Lung (tissue), 17 donors: ENCODE measurements at places on chromosomes 2 and 18. TPM values are rescaled to one million over a fixed set of nuclear protein-coding genes. Genes with fewer than 3 reads are reported as not detected.

Gene KCNE4
- polyA plus RNA-seq = 0.79 TPM

Gene GRP
- 9.6 TPM for polyA plus RNA-seq

- no peak for DNase-seq
These were observed 10.6 kb upstream of the MAT2A start for GRCh38 chr2:85528355-85528754.

Gene CIB4
- not detected for polyA plus RNA-seq

DNA sequence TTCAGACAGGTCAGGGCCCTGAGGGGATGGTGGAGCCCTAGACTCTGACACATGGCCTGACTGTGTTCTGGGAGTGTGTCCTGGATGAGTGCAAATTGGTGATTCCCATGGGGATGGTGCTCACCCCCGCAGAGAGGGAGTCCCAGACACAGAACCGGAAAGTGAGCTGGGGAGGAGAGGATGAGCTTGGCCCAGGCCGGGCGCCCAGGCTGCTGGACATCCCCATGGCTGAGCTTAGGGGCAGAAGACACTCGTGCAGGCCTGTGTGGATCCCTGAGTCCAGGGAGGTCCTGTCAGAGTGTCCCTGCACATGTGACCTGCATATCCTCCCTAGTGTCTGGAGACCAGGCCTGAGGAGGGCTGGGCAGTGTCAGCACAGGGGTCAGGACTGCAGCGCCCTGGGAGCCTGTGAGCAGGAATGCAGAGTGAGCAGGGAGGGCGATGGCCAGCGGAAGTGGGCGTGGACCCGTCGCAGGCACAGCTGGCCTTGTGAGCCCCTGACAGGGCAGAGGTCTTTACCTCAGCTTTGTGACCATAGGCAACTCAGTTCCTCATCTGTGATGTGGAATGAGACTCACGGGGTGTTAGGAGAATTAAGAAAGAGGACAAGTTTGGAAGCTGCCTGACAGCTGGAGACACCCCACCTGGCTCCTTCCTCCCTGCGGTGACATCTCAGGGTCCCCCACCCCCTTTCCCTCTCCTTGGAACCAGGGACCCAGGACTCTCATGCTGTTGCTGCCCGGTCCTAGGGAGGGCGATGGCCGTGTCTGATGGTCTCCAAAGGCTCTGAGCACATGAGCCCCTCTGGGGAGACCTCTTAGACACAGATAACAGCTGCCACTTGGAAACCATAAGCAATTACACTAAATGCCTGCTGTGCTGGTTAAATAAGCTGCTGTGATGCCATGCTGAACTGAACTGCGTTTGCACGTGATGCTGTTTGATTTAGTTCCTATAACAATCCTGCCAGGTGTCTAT is 62.6 kb upstream of the HS6ST1 start:
- peak; percentile 49 for DNase-seq

GRCh38 chr2:5067816-5068215 is 624.4 kb upstream of the SOX11 start:
- DNase-seq = no peak

Gene PTPN2
- 51.0 TPM for polyA plus RNA-seq

DNA sequence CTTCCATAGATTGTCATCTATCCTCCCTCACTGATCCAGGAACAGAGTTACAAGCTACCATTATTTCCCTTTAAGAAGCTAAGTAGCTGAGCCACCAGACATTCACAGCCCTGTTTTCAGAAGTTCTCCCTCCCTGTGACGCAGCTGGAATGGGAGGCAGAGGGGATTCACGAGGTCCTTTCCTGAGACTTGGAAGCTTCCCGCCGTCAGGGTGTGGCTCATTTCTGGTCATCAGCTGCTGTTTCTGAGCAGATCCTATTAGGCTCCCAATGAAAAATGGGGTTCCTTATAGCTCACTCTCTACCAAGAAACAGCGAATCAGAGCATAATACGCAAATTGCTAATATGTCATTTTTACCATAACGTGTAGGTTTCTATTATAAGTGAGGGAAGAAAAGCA is 559.3 kb upstream of the ID2 start:
- no peak for DNase-seq

DNA sequence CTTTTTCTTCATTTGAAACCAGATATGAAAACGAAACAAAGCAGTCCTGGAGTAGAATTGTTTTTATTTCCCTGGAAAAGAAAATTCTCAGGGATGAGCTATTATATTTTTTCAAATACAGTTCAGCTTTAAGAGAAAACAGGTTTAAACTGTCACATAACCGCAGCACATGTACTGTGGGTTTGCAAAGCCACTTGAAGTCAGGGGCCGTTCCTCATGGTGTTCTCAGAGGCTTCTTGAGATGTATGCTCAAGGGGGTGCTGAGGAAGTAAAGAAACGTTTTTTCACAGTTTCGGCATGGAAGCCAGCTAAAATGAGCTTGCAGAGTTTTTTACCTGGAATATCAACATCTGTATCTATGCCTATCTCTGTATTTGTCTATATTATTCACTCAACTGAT is 225.3 kb downstream of the MC4R start:
- DNase-seq = peak; percentile 67

- peak; percentile 85 for DNase-seq
These were observed 36.1 kb upstream of the MRPL33 start for GRCh38 chr2:27735263-27735904.

Gene ACMSD
- 0.14 TPM for polyA plus RNA-seq

DNA sequence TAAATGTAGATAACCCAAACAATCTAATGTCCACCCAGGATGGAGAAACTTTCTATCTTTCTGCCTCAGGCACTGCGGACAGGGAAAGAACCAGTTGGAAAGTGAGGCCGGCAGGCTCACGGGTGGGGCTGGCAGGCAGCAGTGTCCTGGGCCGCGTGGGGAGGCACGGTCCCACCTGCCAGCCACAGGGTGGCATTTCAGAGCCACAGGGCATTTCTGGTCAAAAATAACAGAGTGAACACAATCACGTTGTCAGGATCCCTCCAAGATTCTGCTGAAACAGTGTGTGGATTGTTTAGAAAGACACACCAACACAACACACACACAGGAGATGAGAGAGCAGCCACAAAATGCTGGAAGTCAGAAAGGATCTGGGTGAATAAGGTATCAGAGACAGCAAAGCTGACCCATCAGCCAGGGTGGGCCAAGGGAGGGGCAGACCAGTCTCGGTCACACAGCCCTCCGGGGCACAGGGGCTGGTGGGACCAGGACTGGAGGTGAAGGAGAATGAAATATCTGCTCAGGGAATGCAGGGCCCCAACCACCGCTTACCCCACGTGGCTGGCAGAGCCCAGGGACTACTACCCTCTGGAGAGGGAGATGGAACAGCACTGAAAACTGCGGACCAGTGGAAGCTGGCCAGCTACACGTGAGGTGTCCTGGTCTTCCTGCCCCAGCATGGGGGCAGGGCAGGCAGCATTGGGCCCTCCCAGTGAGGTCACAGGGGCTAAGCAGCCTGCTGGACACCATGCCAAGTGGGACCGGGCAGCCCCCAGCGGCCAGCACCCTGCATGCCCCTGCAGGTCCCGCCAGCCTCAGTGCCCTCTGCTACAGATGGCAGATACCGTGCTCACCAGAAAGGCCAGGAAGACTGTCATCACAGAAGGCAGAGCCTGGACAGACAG is 173.9 kb downstream of the HDAC4 start:
- DNase-seq = no peak

DNA sequence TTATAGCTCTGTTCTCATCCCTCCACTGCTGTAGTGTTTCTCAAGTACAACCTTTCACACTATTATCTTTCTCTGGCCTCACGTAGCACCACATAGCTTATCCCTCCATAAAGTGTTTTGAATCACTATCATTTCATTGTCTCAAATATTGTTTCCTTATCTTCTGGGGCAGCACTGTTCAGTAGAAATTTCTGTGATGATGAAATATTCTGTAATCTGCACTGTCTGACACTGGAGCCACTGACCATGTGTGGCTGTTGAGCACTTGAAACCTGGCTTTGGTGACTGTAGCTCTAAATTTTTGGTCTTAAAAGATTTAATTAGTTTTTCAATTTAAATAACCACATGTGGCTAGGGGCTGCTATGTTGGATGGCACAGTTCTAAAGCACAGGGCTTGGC is 78.9 kb downstream of the CPS1 start:
- DNase-seq = no peak

- no peak for DNase-seq
These were observed 423.2 kb upstream of the NRP2 start for GRCh38 chr2:205259121-205259520.

DNA sequence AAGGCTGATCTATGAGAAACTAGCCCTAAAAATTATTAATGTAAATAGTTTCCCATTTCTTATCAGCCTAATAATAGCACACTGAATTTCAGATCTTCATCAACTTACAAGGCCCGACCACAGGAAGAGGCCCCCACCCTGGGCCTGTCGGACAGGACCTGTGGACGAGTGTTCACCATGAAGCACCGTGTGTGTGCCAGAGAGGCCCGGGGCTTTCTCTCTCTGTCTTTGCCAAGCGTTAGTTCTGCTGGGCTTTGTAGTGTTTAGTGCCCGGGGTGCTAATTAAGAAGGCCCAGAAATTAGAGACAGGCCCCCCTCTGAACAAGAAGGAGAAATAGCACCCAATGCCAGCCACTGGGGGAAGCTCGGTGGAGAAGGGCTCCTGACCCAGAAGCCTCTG is 265.7 kb downstream of the TWIST2 start:
- DNase-seq = no peak

DNA sequence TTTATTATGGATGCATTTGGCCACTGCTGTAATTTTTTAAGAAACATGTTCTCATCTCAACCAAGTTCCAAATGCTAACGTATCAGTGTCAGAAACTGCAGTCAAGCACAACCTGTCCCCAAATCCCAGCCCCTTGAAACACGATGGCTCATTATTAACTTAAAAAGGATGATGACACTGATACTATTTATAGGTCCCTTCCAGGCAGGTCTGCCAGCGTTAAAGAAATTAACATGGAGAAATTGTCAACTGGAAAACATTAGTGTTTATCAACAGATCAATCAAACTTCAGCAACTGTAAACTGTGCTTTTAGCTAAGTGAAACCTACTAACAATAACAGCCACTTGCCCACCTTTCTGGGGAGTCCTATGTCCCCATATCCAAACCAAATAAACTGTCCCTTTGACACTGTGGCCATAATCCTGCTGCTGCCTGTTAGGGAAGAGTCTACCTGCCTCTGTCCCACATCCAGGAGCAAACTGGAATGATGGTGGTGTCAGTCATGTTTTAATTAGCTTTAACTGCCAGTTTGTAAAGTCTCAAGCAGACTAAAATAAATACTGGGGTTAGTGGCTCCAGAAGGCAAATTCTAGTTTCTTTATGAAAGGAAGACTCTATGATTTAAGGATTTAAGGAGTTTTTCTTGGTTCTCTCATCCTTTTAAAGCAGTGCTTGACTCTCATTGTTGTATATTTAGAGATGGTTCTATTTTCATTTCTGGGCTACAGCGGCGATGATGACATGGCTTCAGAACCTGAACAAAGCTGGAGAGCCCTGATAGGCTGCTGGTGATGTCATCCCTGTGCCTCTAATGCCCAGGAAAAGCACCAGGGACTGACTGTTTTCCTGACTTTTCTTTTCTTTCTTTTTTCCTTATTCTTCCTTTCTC is 583.6 kb upstream of the PIK3C3 start:
- no peak for DNase-seq

Gene MLPH
- 71.0 TPM for polyA plus RNA-seq

DNA sequence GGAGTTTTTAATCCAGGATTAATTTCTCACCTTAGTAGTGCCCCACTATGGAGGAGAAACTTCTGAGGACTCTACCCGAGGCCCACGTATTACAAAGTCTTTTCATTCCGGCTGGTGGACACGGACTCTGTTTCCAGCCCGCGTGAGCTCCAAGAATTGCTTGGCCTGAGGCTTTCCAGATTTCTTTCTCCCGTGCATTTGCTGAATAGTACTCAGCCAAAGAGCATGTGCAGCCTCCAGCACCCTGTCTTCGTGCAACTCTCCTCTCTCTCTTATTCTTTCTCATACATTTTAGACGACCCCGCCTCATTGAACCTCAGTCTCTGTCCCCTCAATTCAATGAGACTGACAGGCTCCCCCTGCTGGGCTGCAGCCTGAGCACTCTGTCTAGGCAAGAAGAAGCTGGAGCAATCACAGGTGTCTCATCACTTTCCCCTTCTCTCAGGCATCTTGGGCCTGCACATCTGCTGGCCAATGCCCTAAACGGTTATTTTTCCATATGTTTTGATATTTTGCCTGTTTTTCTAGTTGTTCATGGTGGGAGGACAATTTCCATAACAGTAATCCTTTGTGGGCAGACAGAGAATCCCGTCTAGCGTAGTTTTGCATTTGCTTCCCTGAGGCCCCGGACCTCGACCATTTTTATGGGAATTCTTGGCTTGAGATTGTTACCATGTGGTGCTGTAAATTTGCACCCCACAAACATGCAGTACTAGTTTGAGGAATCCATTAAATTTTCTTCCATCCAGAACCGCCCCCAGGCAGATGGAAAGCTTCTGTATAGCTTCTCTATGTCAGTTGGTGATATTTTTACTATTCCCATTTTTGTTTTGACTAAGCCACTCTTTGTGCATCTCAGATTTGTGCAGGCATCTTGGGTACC is 50.1 kb upstream of the LPIN2 start:
- DNase-seq = peak; percentile 35
